ENCODE measurements at places on chromosomes 1 and 21. TPM values are rescaled to one million over a fixed set of nuclear protein-coding genes. Genes with fewer than 3 reads are reported as not detected.

DNA sequence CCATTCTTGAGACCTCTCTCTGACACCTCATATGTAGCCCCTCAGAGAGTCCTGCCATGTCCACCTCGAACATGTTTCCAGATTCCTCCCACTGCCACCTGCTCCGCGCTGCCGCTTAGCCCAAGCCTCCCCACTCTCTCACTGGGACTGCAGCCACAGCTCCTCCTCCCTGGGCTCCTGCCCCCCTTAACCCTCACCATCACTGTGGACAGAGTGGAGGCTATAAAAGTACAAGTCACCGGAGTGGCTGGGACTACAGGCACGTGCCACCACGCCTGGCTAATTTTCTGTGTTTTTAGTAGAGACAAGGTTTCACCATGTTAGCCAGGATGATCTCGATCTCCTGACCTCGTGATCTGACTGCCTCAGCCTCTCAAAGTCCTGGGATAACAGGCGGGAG lies 77.0 kb downstream of the VWA5B1 start:
- no peaks in the 10 kb centered on the region for H3K36me3 ChIP-seq
- H3K27me3 ChIP-seq: peaks cover 92% of the 10 kb centered on the region
- DNase-seq: no peak
- H3K4me3 ChIP-seq: peak overlapping the region; percentile 57
- no peak overlapping the region for H3K27ac ChIP-seq
- H3K4me1 ChIP-seq: 0 out of 2 replicates have a peak, but pooled peaks cover 5% of the 10 kb centered on the region

GRCh38 chr1:200938955-200939354 lies 44.3 kb downstream of the INAVA start:
- H3K36me3 ChIP-seq: no peaks in the 10 kb centered on the region
- no peaks in the 10 kb centered on the region for H3K4me1 ChIP-seq
- H3K4me3 ChIP-seq: no peak overlapping the region
- no peak overlapping the region for H3K27ac ChIP-seq
- H3K27me3 ChIP-seq: no peaks in the 10 kb centered on the region
- DNase-seq: no peak

DNA sequence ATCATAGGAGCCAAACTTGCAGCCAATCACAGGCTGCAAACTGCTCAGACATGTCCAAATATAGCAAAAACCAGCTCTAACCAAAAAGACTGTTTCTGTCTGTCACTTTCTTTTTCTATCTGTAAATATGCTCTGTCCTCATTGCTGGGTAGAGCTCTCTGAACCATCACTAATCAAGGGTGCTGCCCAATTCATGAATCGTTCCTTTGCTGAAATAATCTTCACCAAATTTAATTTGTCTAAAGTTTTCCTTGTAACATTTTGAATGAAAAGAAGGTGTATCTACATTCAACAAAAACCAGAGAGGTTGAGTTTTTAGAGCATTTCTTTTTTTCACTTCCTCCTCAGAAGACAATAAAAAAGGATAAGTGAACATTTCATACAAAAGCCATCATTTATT lies 1221.7 kb upstream of the ADGRL2 start:
- H3K27ac ChIP-seq: no peak overlapping the region
- no peaks in the 10 kb centered on the region for H3K4me1 ChIP-seq
- no peak overlapping the region for H3K4me3 ChIP-seq

- no peak for DNase-seq
- H3K36me3 ChIP-seq: peaks cover 21% of the 10 kb centered on the region
- peaks cover 8% of the 10 kb centered on the region for H3K4me1 ChIP-seq
Observed at GRCh38 chr1:109725510-109725909, 13.5 kb downstream of the GSTM5 start.

DNA sequence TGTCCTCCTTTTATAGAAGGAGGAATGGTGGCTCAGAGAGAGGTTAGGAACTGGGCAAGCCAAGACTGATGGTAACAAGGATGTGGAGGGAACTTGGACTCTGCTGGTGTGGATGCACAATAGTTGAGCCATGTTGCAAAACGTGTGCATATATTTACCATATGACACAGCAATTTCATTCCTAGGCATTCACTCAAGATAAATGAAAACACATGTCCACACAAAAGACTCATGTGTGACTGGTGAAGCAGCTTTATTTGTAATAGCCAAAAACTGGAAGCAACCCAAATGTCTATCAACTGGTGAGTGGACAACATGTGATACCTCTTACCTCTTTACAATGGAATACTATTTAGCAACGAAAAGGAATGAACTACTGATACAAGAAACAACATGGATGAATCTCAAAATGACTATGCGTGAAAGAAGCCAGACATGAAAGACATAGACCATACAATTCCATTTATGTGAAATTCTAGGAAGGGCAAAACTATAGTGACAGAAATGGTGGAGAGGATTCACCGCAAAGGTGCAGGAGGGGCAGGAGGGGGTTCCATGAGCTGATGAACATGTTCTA lies 36.2 kb downstream of the CAMK2N1 start:
- H3K4me3 ChIP-seq: no peak overlapping the region
- H3K27ac ChIP-seq: no peak overlapping the region
- DNase-seq: no peak
- H3K27me3 ChIP-seq: peaks cover 3% of the 10 kb centered on the region
- H3K4me1 ChIP-seq: peaks cover 15% of the 10 kb centered on the region

Gene EFHD2
- total RNA-seq: 23.8 TPM
